ENCODE measurements at places on chromosomes 3 and 15.
A peak's percentile ranks its signal among the peaks of the same experiment; 100 is the strongest.

GRCh38 chr3:171099911-171100310 lies 73.4 kb upstream of the SLC2A2 start:
- no peak for DNase-seq

GRCh38 chr3:194792368-194792767 lies 106.7 kb downstream of the FAM43A start:
- no peak for DNase-seq

- no peak for DNase-seq
Observed at GRCh38 chr3:34152656-34153055, 354.2 kb downstream of the PDCD6IP start.

- peak; percentile 27 for DNase-seq
Observed at GRCh38 chr15:70856884-70857561, 3.1 kb upstream of the LARP6 start.

- no peak for DNase-seq
Observed at GRCh38 chr3:183797996-183798395, 27.4 kb downstream of the MAP6D1 start.

- no peak for DNase-seq
Observed at GRCh38 chr15:89353991-89354390, 19.4 kb upstream of the POLG start.

DNA sequence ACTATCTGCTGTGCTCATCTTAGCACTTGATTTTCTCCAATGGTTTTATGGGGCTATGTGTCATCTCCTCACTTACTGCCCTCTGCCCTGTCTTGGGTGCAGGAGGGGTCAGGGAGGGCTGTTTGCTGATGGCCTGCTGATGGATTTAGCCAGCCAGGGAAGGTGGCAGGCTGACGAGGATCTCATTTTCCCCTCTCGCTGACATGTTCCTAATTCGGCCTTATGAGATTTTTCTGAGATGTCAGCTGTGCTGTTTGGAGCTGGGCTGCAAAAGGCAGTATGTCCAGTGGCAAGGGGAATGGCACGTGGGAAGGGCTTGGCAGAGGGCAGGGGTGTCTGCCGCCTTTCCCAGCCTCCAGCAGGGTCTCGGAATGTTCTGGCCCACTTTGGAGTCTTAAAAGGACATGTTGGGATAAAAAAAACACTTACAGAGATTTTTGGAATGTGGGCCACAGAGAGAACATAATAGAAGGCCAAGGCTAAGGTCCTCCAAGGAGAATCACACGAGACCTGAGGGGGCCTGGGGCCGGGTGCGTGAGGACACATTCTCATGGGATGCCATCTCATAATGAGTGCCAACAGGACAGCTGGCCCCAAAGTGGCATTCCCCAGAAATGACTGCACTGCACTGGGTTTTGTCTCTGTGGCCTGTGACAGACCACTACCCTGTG lies 303.8 kb downstream of the TLE3 start:
- no peak for DNase-seq

- no peak for DNase-seq
Observed at GRCh38 chr3:54202054-54202453, 79.7 kb downstream of the CACNA2D3 start.

GRCh38 chr3:187986514-187986934 lies 167.4 kb upstream of the LPP start:
- DNase-seq = no peak

GRCh38 chr3:125654526-125654925 lies 59.2 kb upstream of the OSBPL11 start:
- no peak for DNase-seq

DNA sequence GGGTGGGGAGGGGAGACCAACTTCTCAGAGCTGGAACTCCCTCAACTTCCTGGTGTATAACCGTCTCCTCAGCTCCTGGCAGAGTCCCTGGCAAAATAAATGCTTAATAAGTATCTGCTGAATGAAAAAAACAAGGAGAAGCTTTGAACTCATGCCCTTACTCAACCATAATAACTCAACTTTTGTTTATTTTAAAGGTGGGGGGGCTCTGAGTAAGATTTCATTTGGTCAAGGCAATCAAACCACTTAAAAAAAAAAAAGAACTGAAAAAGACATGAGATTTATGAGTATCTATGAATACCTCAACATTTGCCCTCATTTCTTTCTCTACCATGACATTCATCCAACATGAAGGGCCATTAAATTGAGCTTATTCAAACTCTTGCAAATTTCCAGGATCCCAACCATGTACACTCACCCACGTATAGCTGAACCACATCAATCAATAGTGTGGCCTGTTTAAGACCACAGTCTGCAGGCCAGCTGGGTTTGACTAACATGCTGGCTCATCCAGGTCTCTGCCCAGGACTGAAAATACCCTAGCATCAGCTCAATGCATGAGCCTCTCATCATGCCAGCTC lies 157.9 kb downstream of the FOXP1 start:
- DNase-seq = no peak

GRCh38 chr3:125202197-125202596 lies 10.4 kb downstream of the SLC12A8 start:
- DNase-seq = no peak

GRCh38 chr3:151733613-151734012 lies at the start of gene AADACL2:
AADACL2 (plus strand) TSS chr3:151733927; CDS start chr3:151734036, 109 bp downstream.
- no peak for DNase-seq

DNA sequence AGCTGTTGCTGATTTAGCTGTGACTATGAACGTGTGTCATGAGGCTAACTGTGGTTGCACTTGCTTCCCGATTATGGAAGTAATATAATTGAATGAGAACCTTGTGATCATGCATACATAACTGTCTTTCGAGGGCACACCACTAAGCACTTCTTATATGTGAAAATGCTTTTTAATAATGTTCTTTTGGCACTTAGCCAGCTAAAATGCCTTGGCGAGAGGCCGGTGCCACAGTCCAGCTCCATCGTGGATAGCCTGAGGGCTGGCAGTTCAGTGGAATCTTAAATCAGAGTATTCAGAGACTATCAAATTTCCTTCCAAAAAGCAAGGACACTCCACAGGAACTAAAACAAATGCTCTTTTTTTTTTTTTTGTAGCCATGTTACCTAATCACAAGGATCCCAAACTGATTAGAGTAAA lies 161.6 kb upstream of the FRMD4B start:
- DNase-seq = no peak

GRCh38 chr3:104554425-104554824 lies 812.3 kb upstream of the ALCAM start:
- no peak for DNase-seq

- no peak for DNase-seq
Observed at GRCh38 chr3:126934991-126935390, 47.9 kb upstream of the PLXNA1 start.

DNA sequence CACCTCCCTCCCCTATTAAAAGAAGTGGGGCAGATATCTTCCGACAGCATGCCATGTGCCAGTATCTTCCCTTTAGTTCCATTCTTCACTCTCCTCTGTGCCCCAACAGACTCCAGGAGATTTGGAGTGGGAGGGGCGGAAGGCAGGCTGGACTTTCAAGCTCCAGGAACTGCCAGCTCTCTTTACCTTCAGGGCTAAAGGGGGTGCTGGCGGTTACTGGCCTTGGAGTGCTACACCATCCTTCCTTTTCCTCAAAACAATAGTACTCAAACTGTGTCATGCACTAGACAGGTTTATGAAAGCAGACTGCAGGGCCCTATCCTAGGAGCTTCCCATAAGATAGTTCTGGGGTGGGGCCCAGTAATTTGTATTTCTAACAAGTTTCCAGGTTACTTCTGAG lies 6.0 kb downstream of the LINS1 start:
- DNase-seq = no peak

- no peak for DNase-seq
Observed at GRCh38 chr3:58238830-58239229, 1.2 kb downstream of the ABHD6 start.

- no peak for DNase-seq
Observed at GRCh38 chr3:147407498-147408187, 1.3 kb upstream of the ZIC4 start.

DNA sequence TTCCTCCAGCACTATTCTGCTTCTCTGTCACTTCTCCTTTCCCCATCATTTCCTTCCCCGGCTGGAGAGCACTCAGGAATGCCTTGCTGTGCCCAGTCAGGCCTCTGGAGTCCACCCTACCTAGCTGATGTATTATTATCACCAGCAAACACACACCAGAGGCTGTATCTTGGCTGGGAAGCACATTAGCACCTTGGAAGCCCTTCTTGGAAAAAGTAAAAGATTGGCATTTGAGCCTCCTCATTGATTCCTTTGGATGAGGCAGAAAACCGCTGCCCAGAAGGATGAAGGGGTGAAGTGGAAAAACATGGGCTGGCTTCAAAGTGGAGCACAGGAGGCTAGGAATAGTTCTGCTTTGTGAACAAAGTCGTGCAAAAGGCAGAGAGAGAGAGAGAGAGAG lies 244.3 kb downstream of the RPLP1 start:
- no peak for DNase-seq

DNA sequence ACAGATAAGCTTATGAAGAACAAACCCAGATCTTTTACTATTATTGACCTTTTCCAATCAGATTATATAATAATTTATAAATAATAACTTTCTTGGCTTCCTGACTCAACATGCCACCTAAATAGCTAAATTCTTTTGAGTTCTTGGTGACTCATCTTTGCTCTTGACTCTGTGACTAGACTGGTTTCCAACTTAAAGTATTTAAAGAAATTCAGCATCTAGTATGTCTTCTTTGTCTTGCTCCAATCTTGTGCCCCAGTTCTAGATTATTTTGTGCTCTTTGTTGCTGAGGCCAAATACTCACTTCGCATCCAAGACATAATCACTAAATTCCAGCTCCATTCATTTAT lies 483.2 kb upstream of the TBL1XR1 start:
- no peak for DNase-seq

DNA sequence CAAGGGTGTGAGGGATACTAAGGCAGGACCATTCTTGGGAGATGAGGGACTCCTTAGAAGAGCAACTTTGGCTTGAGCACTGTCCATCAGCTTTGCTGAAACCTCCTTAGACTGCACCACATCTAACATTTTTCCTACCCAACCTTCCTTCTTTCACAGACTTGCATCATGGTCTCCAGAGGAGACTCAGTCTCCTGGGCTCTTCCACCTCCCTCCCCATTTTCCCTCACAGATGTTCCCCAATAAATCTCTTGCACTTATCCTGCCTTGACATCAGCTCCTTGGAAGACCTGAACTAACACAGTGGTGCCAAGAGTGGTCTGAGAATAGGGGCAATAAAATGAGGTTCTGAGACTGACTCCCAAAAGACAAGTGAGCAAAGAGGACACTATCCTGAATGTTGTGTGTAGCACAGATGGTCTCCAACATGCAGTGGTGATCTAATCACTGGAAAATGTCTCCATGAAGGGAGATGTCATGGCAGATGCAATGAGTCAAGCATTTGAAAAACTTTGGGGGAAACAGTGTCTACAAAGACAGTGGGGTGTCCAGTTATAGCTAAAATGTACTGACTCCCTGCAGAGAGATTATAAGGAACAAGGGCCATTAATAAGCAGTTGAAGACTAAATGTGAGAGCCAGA lies 26.0 kb upstream of the BOC start:
- DNase-seq = no peak

DNA sequence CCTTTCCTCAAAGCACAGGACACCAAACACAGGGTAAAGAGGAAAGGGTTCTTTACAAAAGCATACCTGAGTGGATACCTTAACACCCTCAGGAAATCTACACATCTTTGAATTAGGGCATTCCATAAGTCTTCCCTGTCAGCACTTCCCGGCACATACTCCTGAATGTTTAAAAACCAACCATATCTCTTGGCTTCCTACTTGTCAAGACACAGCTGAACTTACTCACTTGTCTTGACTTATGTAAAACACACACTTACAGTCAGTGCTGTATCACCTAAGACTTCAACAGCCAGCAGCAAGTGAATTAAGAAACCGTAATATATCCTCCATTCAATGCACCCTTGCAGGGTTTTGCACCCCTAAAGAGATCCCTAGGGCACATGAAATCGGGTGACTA lies 17.5 kb downstream of the IL1RAP start:
- DNase-seq = no peak

GRCh38 chr3:130345487-130346079 lies at the start of gene COL6A5:
COL6A5 (plus strand) TSS chr3:130345672; CDS start chr3:130373639, 27,967 bp downstream.
- no peak for DNase-seq

- DNase-seq = no peak
Observed at GRCh38 chr3:43093006-43093405, 12.9 kb downstream of the POMGNT2 start.

- no peak for DNase-seq
Observed at GRCh38 chr3:38476157-38476756, 19.9 kb upstream of the EXOG start.

GRCh38 chr15:81478354-81478753 lies 104.3 kb upstream of the TMC3 start:
- no peak for DNase-seq

DNA sequence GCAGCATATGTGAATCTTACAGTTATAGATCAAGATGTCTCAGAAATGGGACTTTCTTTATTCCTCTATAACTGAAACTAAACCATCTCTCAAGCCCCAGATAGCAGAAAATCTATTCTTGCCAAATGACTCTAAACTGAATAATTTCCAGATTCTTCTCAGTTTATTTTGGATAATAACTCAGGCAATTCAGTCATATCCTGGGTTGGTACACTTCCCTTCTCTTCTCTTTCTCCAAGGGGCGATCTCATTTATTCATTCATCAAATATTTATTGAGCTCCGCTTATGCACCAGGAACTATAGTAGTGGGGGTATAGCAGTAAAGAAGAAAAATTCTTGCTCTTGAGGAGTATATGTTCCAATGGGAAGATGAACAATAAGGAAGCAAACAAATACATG lies 13.5 kb upstream of the PCOLCE2 start:
- no peak for DNase-seq

- DNase-seq = no peak
Observed at GRCh38 chr3:15646851-15647511, 45.4 kb downstream of the BTD start.

- DNase-seq = peak; percentile 67
Observed at GRCh38 chr3:139538733-139539132, 809 bp downstream of the RBP1 start.

- no peak for DNase-seq
Observed at GRCh38 chr3:179726075-179726699, 73.3 kb downstream of the USP13 start.

DNA sequence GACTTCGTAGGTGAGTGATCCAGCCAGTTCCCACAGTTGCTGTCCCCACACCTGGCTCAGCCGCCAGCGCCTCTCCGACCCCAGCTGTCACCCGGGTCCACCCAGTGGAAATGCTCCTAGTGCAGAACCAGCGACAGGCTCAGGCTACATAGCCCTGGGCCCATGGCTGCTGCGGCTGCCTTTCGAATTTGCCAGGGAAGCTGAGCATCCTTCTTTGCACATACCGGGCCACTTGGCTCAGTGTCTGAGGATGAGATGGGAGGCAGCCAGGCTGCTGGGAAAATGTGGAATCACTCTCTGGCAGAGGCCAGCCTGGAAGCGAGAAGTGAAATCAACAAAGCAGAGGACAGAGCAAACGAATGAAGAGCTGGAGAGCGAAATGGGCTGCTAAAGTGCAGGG lies 80.1 kb downstream of the ST8SIA2 start:
- DNase-seq = no peak

DNA sequence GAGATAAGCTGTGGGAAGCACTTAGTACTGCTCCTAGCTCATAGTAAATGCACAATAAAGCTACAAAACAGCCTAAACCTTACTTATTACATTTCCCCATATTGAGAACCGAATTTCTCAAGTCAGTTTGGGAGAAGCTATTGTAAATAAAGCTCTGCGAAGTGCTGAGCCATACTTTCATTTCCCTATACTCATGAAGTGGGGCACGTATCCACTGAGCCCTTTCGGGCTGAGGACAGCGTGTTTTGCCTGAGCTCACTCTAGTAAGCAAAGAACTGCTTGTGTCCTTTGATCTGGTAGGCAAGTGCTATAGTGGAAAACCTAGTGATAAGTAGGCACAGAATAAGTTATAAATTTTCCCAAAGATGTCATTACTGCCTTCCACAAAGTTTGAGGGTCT lies 165.0 kb downstream of the RSL24D1 start:
- no peak for DNase-seq

GRCh38 chr3:114846779-114847178 lies 300.3 kb downstream of the ZBTB20 start:
- DNase-seq = no peak

Data from hypothalamus (tissue), 51 donors.